ENCODE measurements at places on chromosomes 1 and 21.

DNA sequence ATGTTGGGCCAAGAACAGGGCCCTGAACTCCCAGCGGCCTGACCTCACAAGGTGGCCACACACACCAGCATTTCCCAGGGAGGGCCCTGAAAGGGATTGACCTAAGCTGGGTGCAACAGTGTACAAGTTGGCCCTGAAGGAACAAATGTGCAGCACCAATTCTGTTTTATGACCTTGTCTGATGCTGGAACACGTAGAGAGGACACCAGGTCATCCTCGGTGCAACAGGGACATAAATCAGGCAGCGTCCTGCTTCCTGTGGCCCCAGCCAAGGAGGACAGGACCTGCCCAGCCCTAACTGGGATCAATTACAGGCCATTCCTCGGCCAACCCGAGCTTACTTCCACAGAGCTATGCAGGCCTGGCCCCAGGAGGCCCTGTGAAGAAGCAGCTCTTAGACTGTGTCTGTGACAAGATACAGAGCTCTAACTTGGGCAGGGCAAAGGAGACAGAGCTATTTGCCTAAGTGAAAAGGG is 12.8 kb upstream of the PHC2 start:
- no peak for DNase-seq

GRCh38 chr21:29335720-29336119 is 37.0 kb downstream of the BACH1 start:
- DNase-seq = peak; percentile 70

GRCh38 chr1:153849487-153850185 is 73.1 kb downstream of the GATAD2B start:
- DNase-seq = no peak

GRCh38 chr1:175274368-175274767 is 81.8 kb upstream of the KIAA0040 start:
- DNase-seq = no peak

- no peak for DNase-seq
These were observed 39.6 kb downstream of the GREM2 start for GRCh38 chr1:240572328-240572727.

DNA sequence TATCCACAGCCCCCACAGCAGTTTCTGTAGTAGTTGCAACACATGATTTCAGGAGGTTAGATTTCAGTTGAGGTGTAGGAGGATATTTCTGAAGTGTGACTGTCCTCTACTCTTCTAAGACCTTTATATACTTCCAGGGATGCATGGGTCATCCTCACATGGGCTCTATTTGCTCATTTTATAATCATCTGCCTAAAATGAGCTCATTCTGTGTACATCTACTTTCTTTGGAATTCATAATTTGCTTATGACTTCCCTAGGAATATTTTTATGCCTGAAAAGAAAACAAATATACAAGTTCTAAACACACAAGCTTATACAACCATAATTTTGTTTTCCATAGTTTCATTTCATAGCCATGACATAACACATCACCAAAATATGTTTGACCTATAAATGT is at the start of gene KRTAP21-2:
Gene KRTAP21-2 (minus strand): TSS at position 101 of the 400 bp plus-strand sequence. CDS start 57 bp downstream, at position 44.
- no peak for DNase-seq

DNA sequence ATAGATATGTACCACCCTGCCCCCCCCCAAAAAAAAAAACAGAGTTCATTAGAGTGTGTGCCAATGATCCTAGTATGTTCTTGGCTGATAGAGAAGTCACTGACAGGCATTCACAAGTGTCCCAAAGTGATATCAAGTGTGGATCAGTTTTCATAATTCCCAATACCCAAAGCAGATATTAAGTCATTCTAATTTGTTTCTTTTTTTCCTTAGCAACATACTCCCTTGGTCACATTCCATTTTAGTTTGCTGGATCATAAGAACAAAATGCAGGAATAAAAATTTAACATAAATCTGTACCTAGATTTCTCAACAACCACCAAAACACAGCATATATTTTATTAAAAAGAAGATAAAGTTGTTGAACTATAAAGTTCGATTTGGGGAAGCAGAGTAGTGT is 129.8 kb upstream of the PALMD start:
- DNase-seq = no peak

DNA sequence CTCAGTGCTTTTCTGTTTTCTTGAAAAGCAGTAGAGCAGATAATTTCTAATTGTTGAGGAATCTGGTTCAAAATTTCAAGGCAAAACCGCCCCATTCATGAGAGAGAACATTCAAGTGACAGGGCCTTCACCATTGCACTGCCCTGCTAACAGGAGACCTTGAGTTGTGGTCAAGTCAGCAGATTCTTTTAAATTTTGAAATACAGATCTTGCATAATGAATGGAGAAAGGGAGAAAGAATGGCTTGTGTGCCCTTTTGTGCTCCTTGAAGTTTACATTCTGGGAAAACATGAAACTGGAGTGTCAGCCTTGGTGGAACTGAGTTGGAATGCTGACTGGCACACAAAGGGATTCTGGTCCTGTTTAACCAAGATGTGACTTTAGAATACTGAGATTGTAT is 164.5 kb upstream of the UBE2U start:
- DNase-seq = peak; percentile 85

DNA sequence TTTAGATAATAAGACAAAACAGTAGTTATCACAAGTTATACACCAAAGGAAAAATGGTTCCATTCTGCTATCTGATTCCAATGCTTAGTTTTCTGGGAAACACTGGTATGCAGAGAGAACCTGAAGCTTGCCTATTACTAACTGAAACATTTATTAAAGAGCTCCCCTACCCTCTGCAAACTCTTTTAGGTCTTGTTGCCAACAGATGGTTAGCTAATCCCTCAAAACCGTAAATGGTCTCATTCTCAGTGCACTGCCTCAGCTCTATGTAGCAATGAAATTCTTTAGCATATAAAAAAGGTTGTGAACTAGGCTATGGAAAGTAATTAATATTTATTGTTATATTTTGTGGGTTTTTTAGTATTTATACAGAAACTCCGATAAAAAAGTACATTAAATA is 20.4 kb downstream of the C21orf91 start:
- peak; percentile 66 for DNase-seq

GRCh38 chr1:117599286-117600221 is 6.3 kb upstream of the TENT5C start:
- no peak for DNase-seq

- DNase-seq = peak; percentile 69
These were observed 4.4 kb downstream of the CCN1 start for GRCh38 chr1:85584923-85585322.

DNA sequence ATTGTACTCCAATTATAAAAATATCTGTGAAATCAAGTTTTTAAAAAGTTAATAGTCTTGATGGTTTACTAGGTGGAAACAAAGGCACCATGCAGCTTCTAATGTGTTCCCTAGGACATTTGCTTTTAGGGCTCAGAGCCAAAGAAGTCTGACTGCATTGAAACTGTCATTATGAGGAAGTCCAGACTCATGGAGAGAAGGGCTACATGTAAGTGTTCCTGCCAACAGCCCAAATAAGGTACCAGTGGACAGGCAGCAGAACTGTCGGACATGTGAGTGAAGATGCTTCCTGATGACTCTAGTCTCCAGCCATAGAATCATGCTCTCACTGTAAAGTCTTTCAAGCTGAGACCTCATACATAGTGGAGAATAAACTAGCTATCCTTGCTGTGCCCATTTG is 287.6 kb downstream of the AKT3 start:
- DNase-seq = no peak

- DNase-seq = no peak
These were observed at the start of gene KIAA0040 for GRCh38 chr1:175192630-175193526. Gene KIAA0040, minus strand, starts transcription at chr1:175192776. Its CDS starts 31,763 bp downstream, at chr1:175161013.

DNA sequence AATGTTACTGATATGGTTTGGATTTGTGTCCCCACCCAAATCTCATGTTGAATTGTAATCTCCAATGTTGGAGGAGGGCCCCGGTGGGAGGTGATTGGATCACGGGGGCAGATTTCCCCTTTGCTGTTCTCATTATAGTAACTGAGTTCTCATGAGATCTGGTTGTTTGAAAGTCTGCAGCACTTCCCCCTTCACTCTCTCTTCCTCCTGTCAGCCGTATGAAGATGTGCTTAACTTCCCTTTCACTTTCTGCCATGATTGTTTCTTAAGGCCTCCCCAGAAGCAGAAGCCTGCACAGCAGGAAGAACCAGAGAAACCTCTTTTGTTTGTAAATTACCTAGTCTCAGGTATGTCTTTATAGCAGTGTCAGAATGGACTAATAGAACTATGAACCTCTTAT is 28.4 kb downstream of the TRIM33 start:
- DNase-seq = no peak

GRCh38 chr1:109730666-109731065 is 10.2 kb downstream of the GSTM3 start:
- DNase-seq = peak; percentile 15

DNA sequence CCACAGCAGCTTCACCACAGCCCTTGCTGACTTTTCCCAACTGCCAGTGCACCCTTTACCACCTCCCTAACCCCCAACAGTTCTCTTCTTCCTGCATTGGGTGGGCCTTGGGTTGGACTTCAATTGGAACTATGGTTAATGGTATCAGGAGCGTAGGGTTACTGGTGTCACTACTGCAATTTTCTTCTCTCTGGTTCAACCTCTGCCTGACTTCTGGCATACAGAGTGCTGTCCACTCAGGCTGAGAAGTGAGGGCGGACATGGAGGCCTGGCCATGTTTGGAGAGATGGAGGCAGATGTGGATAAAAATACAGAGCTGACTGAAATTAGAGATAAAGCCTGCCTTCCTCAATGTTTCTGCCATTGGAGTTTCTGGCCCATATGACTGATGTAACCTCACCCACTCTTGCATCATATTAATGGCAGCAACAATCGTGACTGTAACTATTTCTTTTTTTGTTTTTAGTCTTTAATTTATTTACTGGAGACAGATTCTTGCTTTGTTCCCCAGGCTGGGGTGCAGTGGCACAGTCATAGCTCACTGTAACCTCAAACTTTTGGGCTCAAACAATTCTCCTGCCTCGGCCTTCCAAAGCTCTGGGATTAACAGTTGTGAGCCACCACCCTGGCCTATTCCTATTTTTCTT is 87.8 kb downstream of the NAV1 start:
- DNase-seq = peak; percentile 32

- DNase-seq = no peak
These were observed 78.1 kb downstream of the ERG start for GRCh38 chr21:38420140-38420539.

DNA sequence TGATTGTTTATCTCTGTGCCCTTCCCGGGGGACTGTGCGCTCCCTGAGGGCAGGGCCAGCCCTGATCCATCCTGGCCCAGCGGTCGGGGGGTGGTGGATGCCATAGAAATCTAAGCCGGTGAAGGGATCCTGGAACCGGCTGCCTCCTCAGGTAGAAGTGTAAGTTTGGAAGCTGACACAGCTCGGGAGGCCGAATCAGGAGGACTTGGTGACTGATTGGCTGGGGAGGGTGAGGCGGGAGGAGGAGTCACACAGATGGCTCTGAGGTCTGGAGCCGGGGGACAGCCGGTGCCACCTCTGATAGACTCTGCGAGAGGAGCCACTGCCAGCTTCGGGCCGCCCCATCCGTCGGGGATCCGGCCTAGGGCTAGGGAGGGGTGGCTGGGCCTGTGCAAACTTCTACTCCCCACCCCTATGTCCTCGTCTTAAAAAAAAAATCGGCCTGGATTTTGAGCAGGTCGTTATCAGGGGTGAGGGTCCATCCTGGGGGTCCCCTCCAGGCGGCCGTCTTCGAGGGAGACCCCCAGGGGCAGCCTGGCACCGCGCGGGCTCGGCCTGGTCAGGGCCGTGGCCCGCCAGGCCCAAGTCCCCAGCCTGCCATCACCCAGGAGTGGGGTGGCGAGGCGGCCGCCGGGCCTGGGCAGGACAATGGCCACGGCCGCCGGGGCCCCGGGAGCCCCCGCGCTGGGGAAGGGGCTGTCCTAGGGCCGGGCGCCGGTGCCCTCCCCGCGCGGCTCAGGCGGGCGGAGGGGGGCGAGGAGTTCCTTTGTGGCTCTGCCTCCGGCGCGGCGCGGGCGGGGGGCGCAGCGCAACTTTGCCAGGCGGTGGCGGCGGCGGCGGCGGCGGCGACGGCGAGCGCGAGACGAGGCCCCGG is 708 bp upstream of the ZNF362 start:
- peak; percentile 46 for DNase-seq

DNA sequence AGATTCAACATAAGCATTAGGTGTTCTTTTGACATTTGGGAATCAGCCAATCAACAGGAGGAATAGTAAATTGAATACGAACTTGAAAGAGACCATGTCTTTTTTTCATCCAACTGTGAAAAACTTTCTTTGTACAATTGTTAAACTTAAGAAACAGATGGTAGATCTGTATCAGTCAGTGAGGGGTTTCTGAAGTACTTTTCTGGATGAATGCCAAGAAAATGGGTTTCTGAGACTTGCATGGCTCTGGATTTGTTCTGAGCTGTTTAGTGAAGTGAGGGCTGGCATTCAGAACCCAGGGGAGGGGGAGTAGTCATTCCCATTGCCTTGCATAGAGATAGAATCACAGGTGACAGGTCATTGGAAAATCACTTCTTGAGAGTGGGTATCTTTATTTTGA is 37.4 kb downstream of the PTPRC start:
- no peak for DNase-seq

GRCh38 chr1:164703463-164703862 is 144.5 kb downstream of the PBX1 start:
- no peak for DNase-seq

GRCh38 chr1:78633209-78633608 is 13.0 kb downstream of the IFI44L start:
- no peak for DNase-seq

GRCh38 chr1:193525917-193526710 is 339.7 kb upstream of the B3GALT2 start:
- no peak for DNase-seq

DNA sequence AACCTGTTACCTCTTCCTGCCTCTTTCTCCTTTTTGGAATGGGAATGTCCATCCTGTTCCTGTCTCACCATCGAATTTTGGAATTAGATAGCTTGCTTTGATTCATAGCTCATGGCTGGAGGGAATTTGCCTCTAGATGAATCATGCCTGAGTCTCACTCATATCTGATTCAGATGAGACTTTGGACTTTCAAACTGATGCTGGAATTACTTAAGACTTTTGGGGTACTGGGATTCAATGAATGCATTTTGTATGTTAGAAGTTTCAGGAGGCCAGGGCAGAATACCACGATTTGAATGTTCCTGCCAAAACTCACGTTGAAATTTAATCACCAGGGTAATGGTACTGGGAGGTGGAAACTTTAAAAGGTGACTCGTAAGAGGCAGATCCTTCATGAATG is 132.4 kb downstream of the DSCAM start:
- DNase-seq = no peak

DNA sequence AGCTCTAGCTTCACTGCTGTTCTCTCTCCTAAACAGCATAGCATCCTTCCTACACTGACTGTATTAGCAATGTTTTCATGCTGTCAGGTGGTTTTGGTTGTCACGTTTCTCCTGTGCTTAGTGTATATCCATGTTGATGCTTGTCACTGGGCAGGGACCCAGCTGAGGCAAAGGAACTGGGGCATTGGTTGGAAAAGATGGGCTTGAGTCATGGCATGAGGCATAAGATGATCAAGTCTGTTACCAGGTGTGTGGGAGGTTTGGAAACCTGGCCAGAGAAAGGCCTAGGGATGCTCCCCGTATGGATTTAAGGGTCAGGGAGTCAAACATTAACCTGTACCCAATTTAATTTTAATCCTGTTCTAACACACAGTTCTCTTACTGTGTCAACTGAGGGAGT is 69.6 kb downstream of the OSBPL9 start:
- peak; percentile 9 for DNase-seq
